Stomach (tissue), 19 donors: ENCODE measurements at places on chromosomes 5 and 9. TPM values are rescaled to one million over a fixed set of nuclear protein-coding genes. Genes with fewer than 3 reads are reported as not detected.

ENHO gene
- 5.0 TPM for total RNA-seq

LCN2 gene
- 10.8 TPM for total RNA-seq

DBH gene
- total RNA-seq, result not detected

LAMC3 gene
- total RNA-seq, result 7.4 TPM

DNA sequence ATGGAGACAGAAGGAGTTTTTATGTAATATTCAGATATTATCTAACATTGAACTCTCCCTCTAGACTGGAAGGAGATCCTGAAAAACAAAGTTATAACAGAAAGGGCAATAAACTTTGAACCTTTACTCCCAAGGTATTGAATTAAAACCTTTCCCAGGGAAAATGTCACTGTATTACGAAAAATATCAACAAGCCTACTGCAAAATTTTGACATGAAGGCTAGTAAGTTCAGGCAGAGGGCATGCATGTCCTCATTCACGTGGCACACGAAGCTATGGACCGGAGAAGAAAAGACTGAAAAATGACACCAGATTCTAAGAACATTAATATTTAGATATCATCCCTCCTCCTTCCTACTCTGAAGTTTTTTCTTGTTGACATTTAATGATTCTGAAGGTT, 638.8 kb downstream of the LRRC70 start:
- no peak for DNase-seq

GRCh38 chr5:110702300-110702699, 24.2 kb downstream of the TMEM232 start:
- no peak for DNase-seq

DNA sequence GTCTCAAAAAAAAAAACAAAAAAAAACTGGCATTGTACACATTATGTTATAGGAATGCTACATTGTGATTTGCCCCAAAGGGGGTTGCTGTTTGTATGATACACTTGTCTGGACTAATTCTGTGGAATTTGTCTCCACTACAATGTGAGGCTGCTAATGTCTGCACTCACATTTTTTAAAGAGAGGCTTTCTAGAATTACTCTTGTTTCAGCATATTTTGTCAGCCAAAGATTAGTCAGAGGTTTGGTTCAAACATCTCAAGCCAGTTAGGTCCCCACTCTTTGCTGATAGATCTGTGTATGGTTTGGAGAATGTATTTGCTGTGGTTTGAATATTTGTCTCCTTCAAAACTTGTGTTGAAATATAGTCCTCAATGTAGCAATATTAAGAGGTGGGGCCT, 59.3 kb upstream of the ZNF169 start:
- no peak for DNase-seq

DNA sequence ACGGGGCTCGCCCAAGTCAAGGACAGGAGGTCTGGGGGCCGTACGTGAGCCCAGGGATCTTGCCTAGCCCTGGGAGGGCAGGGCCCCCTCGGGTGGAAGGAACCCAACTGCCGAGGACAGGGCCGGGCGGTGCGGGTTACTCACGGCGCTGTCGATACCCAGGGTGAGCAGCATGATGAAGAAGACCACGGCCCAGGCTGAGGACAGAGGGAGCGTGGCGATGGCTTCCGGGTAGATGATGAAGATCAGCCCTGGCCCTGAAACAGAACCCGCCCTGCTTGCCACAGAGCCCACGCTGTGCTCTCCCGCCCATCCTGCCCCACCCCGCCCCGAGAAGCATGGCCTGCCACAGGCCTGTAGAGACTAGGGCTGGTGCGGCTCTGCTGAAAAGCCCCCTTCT, 34.1 kb downstream of the SLC6A3 start:
- no peak for DNase-seq

DNA sequence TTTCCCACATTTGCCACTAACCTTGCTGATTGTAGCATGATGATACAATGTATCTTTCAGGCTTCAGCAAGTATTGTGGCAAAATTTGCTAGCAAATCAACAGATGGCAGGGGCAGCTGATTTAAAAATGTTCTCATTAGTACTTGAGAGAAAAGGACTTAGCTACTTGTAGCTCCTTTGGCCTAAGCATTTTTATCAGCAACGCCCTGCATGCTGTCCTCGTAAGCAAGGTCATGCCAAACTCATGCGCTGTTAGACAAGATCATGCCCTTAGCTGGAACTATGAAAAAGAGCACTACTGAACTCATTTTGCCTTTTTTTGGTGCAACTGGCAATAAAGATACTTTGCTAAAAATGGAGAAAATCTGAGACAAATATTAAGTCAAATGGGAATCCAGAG, 197.1 kb downstream of the ICE1 start:
- no peak for DNase-seq

DNA sequence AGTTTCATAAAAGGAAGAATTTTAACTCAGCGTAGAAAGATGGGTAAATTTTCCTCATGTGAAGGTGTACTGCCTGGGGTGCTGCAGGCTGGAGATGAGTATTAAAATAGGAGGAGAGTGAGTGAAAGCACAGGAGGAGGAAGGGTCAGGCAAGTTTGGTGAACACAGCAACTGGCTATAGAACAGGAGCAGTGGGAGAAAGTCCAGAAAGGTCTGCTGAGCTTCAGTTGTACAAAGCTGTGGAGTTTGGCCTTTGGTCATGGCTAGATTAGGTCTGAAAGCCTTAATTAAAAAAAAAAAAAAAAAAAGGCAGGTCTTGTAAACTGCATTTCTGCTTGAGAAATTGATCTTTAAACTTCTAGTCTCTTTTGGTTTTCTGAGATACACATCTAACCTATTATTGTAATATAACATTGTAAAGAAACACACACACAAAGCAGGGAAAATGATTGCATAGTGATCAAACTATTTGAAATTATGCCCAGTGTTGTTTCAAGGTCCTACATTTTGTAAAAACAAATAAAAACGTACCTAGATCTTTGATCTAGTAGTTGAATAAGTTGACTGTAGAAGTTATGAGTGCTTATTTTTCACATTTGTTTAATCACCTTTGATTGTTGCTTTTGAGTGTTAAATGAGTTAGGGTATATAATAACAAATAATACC, 43.6 kb downstream of the MAP3K1 start:
- DNase-seq, result no peak

DNA sequence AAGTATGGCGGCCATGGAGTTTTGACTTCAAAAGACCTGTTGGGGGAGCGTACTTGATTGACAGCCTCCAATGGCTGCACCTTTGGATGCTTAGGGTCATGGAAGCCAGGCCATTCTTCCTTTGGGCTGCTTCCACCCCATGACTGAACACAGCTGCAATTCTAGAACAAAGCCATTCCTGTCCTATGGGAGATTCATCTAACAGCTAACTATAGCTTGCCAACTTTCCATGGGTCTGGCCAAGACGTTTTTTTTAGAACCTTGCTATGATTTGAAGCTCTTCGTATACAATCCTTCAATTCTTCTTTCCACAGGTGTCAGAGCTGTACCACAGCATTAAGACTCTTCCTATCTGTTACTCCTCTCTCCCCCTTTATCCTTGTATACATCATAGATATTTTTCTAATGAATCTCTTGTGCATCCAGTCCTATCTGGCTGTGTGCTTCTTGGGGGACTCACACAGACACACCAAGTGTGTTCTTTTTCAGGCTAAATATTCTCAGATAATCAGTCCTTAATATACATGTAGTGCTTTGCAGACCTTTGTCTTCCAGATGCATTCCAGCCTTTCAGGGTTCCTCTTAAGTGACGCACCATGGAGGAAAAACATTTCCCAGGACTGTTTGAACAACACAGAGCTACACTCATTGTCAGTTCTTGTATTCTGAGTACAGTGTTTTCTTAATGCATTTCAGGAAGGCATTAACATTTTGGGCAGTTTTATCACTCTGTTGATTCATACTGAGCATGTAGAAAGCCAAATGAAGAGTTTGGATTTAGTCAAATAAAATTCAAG, 198.9 kb downstream of the TAF11L14 start:
- DNase-seq, result no peak

DNA sequence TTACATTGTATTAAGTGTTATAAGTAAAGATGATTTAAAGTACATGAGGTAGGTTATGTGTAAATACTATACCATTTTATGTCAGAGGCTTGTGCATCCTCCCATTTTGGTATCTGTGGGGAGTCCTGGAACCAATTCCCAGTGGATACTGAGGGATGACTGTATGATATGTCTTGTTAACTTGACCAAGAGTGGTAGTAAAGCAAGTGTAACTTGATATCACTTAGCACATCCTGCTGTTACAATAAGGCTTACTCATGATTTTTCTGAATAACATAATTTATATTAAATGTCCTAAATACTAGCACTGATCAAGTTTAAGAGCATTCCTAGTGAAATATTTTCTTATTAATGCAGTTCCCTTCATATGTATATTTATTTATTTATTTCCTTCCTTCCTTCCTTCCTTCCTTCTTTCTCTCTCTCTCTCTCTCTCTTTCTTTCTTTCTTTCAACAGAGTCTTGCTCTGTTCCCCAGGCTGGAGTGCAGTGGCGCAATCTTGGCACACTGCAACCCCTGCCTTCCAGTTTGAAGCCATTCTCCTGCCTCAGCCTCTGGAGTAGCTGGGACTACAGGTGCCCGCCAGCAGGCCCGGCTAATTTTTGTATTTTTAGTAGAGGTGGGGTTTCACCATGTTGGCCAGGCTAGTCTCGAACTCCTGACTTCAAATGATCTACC, 7.5 kb downstream of the NDFIP1 start:
- no peak for DNase-seq

GRCh38 chr5:54845567-54845941, 139.8 kb downstream of the ESM1 start:
- no peak for DNase-seq

DNA sequence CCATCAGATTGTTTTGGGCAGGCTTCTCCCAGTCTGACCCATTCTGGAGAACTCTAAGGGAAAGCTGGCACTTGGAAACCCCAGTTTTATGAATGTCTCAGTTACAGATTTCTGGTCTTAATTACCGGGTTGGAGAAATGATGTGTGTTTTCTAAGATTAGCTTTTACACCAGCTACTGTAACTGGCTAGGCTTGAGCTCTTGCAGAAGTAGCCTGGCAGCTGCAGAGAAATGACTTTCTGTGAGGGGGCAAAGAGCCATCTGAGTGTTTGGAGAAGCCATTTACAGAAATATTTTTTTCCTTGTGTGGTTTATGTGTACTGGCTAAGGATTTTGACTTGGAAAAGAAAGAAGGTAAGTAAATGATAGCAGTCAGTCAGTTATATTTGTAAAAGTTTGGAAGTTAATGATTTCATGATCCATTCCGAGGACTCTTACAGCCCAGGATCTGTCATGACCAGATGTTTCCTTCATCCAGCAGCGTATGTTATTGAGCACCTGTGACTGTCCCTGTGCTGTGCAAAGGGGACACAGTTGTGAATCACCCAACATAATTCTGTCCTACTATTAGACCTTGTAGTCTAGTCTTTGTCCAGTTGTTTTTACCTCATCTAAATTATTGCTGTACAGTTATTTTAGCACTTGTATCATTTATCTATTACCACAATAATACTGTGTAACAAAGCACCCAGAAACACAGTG, 53.7 kb upstream of the GDNF start:
- DNase-seq, result no peak

DNA sequence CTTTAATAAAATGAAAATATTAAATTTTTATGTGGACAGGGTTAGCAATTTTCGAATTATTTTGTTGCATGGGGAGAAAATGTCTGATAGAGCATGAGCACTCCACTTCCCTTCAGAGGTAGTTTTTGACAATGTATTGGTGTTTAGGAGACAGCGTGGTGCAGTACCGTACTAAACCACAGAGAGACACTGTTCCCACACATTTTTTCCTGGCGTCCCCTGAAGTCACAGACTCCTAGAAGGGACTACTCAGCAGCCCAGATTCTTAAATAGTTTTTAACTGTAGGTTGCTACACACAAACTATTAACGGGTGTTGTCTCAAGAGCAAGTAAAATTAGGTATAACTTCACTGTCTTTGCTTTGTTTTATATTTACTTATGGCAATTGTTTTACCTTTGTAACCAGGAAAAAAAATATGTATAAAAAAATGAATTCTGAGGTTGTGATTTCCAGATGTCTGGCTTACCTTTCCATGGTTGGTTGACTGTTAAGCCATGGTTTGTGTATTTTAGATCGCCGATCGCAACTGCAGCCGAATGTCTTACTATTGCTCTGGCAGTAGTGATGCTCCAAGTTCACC, 171.2 kb downstream of the DOCK8 start:
- peak; percentile 57 for DNase-seq

DNA sequence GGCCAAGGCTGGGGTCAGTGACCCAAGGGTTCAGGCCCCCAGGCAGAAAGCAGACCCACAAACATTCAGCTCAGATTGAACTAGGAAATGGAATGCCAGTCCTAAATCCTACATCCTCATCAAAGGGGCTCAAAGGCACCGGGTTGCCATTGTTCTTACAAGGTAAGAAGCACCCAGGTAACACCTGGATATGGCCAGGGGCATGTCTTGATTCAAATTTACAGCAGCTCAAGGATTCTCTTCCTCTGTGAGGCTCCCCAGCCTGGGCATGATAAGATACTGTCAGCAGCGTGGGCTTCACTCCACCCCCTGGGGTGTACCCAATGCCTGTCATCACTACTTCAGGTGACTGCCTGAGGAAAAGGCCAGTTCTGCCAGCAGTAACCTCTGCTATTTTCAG, 92.1 kb upstream of the FSTL4 start:
- peak; percentile 4 for DNase-seq
